ENCODE measurements at places on chromosomes 2 and 18.

DNA sequence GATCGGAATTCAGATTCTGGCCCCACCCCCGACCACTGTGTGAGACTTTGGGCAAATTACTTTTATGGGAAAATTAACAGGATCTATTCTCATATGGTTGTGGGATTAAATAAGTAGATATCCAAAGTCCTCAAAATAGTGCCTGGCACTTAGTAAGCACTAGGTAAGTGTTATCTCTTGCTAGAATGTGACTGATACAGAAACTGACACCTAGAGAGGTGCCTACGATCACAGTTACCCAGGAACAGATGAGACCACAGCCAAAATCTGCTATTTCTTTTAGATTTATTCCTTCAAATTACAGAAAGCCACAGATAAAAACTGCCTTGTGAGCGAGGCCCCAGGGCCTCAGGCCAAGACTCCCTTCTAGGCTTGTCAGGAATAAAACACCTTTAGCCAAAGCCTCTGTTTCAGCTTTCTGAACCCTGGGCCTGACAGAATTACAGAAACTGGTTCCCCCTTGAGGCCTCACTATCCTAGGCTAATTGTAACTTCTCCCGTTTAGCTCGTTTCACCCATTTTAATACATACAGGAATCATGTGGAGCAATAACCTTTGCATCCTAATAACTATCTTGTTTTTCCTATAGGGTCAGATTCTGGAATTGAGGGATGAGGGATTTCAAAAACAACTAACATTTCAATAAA, 22.3 kb upstream of the CHMP1B start:
- DNase-seq: no peak

DNA sequence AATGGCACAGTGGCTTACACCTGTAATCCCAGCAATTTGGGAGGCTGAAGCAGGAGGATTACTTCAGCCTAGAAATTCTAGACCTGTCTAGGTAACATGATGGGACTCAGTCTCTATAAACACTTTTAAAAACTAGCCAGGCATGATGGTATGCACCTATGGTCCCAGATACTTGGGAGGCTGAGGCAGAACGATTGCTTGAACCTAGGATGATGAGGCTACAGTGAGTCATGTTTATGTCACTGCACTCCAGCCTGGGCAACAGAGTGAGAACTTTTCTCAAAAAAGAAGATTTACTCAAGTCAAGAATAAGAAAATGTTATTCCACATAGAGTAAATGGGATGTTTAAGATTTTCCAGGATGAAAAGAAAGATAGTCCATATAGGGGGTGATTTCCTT, 158.6 kb downstream of the HNMT start:
- no peak for DNase-seq

- DNase-seq: no peak
Observed at GRCh38 chr2:201164166-201164565, 18.8 kb upstream of the CASP10 start.

DNA sequence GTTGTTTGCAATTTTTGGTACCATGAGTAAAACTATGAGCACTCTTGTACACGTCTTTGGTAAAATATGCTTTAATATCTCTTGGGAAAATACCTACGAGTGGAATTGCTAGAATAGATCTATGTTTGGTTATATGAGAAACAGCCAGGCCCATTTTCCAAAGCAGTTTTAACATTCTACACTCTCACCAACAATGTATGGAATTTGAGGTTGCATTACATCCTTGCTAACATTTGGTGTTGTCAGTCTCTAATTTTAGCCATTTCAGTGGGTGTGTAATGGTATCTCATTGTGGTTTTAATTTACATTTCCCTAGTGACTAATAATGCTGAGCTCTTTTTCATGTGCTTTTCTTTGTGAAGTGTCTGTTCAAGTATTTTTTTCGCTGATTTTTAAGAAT, 118.9 kb upstream of the TCF4 start:
- DNase-seq: no peak

GRCh38 chr2:57146951-57147350, 899.7 kb upstream of the VRK2 start:
- DNase-seq: no peak

DNA sequence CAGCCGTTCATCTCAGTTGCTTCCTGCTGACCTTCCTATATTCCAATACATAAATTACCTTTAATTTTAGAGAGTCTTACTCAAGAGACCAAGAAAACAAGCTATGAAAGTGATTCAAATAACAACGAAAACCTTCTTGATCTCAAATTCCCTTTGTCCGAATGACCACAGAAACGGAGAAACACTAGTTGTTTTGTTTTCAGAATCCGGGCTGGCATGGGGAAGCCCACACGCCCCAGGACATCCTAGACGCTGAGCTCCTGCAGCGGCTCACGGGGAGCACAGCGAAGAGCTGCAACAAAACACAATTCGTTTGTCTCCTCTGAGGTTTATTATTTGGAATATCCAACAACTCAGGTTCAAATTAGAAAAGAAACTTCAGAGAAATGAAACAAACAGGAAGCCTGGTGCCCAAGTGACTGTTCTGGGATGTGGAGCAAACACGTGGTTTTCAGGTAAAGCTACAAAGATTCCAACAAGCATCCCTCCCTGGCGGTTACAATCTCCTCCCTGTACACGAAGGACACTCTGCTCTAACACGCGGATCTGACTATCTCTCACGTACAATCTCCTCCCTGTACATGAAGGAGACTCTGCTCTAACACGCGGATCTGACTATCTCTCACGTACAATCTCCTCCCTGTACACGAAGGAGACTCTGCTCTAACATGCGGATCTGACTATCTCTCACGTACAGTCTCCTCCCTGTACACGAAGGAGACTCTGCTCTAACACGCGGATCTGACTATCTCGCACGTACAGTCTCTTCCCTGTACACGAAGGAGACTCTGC, 237.5 kb downstream of the TWIST2 start:
- DNase-seq: no peak

DNA sequence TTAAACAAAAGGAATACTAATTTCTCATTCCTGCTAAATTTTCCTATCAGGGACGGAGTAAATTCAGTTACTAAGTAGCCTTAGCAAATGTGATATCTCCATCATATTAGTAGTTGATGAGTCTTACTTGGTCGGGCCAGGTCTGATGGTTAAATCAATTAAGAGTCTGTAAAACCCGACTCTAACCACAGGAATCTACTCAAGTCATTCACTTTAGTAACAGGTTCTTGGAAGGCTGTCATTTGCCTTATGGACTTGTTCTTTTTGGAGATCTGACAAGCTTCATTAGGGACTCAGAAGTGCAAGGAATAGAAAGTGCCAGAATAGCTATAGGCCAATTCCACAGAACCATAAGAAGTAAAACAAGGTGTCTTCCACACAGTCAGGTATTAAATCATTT, 119.0 kb downstream of the GCA start:
- DNase-seq: no peak

- no peak for DNase-seq
Observed at GRCh38 chr2:111030260-111030891, 90.3 kb upstream of the BCL2L11 start.

GRCh38 chr2:179691235-179691634, 170.2 kb downstream of the ZNF385B start:
- DNase-seq: no peak

DNA sequence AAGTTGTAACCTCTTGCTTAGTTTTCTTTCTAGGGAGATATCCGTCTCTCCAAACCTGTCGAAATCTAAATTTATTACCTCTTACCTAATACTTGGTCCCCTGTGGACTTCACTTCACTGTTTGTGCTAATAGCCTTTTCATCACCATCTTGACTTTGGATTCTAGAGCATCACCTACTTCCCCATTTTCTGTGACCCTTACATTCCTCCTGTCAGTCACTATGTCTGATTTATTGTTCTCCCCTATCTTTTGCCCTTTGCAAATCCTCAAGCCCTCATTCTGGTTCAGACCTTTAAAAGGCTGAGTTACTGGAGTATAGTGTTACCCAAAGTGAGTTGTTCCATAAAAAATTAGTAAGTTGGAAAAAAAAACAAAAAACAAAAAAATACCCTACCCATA, 7.5 kb downstream of the MYO1B start:
- DNase-seq: no peak

- DNase-seq: peak; percentile 78
Observed at GRCh38 chr2:64646007-64646880, 7.5 kb downstream of the SERTAD2 start.

- no peak for DNase-seq
Observed at GRCh38 chr2:9279426-9279825, 72.8 kb downstream of the ASAP2 start.

- DNase-seq: no peak
Observed at GRCh38 chr2:3624059-3624794, 29.3 kb downstream of the COLEC11 start.

- DNase-seq: no peak
Observed at GRCh38 chr2:224892574-224893204, 149.6 kb downstream of the DOCK10 start.

DNA sequence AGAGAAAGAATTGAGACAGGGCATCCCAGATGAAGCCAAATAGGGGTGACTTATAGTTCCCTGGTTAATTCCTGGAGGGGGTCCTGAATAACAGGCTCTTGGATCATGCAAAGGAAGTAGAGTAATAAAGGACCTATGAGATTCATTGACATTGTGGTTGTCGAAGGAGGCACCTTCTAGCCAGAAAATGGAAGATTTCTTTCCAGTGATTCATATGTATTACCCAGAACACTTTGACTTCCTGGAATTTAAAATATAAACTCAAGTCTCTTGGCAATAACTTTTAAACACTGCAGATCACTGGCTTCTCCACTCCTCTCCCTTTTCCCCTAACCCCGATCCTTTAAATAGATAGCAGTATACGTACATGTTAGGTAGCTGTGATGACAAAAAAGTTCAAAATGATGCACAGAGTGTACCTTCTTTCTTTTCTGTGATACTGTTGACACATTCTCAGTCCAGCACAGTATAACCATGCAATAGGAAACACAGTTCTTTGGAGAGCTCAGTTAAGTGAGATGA, 211.8 kb downstream of the LTBP1 start:
- no peak for DNase-seq

DNA sequence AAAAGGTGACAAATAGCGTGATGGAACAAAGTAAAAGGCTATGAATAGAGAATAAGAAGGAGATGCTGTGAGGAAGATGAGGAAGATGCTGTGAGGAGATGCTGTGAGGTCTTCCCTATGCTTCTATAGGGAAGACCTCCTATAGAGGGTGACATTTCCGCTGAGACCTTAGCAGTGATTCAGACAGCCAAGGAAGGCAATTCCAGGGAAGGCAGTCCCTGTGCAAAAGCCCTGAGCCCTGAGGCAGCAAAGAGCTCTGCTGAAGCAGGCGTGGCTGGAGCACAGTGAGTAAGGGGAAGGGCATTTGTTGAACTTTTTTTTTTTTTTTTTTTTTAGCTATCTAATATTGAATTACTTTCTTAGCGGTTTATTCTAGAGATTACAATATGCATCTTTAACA, 142.7 kb upstream of the FOSL2 start:
- DNase-seq: no peak

- no peak for DNase-seq
Observed at GRCh38 chr2:226118471-226119429, 680.9 kb downstream of the IRS1 start.

GRCh38 chr2:209818939-209819338, 47.3 kb downstream of the UNC80 start:
- DNase-seq: no peak

GRCh38 chr2:192146069-192147015, 48.4 kb downstream of the TMEFF2 start:
- no peak for DNase-seq

DNA sequence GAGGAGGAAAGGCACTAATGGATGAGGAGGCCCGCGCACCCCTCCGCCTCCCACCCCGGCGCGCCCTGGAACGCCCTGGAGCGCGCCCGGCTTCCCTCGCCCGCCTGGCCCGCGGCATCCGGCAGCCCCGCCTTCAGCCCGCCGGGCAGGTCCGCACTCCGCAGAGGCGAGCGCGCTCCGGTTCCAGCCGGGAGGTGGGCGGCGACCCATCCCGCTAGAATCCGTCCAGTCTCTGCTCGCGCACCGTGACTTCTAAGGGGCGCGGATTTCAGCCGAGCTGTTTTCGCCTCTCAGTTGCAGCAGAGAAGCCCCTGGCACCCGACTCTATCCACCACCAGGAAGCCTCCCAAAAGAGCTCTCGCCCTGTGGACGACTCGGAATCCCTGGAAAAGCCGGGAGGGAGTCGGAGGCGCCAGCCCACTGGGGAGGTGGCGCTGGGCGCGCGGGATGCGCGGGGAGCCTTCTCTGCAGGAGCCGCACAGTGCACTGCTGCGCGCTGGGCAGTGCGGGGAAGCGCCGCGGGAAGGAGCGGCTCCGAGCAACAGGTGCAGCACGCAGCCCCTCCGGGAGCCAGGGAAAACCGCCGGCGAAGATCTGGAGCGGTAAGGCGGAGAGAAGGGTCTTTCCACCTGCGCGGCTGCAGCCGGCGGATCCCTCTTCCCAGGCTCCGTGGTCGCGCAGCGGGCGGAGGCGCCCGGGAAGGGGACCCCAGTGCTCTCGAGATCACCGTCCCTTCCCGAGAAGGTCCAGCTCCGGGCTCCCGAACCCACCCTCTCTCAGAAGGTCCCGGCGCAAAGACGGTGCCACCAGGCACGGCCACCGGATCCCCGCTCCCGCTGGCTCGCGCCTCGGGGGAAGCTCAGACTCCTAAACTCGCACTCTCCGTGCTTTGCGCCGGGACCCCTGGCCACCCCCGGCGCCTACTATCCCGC, at the start of gene GALR1:
Gene GALR1, plus strand, starts transcription at position 280 of the 932 bp plus-strand sequence. CDS start 701 bp downstream, outside the sequence.
- no peak for DNase-seq

DNA sequence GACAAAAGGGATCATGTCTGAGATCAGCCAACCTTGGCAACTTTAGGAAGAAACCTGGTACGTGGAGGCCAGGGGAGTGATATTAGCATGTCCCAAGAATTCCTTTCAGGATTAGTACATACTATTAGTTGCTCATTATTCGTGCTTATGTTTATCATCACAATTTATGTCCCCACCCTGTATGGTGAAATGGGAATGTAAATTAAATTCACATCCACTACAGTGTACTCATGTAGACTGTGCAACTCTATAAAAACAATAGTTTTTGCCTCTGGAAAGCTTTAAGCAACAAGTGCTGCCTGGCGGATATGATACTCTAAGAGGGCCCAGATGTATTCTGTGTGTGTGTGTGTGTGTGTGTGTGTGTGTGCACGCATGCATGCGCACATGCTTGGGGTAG, 110.7 kb downstream of the GALNT14 start:
- no peak for DNase-seq

DNA sequence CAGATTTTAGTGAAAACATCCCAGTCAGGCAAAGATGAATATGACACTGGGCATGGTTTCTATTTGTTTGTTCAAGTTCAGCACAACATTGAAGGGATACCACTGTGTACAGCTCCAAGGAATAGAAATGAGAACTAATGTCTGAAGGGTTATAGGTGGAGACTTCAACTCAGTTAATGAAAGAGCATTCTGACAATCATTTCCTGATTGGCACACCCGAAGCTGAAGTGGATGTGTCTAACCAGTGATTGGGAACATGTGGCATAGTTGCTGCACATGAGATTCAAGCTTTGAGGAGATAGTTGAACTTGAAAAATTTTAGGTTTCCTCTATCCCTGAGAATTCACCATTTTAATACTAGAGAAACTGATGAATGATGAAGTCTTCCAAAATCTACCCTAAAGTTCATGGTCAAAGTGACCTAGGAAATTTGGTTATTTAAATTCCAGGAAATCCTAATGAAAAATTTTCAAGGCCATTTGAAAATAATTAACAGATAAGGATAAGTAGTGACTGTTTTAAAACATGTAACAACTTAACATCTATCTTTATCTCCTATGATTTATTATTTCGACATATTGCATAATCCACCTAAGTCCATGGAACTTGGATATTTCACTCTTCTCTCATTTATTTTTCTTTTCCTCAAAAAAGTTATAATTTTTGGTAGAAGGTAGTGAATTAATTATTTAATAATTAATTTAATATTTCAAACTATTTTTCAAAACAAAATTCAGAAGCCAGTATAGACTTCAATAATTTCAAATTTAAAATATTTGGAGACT, 38.0 kb downstream of the SLC9A4 start:
- DNase-seq: no peak

- DNase-seq: no peak
Observed at GRCh38 chr2:216911008-216911407, 51.1 kb upstream of the TNP1 start.

All from naive B cell (primary cell).